ENCODE measurements at places on chromosomes 12 and 14.

- no peak for DNase-seq
These were observed 21.3 kb upstream of the FAM234B start for GRCh38 chr12:13022851-13023271.

- DNase-seq: peak; percentile 41
These were observed 43.4 kb upstream of the CFAP54 start for GRCh38 chr12:96445691-96446583.

GRCh38 chr12:91968777-91969171 is 176.9 kb downstream of the BTG1 start:
- no peak for DNase-seq

GRCh38 chr12:52673217-52673616 is 7.0 kb downstream of the KRT1 start:
- no peak for DNase-seq

DNA sequence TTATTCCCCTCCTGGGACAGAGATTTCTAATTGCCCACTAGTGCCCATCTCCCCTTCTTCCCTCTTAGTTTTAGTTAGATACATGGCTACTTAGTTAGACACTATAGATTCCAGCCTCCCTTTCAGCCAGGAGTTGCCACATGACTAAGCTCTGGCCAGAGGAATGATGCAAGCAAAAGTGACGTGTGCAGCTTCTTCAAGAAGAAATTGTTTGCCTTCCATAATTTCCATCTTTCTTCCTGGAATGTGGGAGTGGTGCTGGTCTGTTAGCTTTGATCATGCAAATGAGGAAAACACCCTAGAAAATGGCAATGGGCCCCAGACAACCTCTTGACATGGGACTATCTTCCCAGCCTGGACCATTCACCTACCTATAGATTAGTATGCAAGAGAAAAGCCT is 21.4 kb downstream of the CCDC177 start:
- DNase-seq: no peak
